ENCODE measurements at places on chromosomes 7 and 10.

GRCh38 chr7:116588225-116588624 lies 63.4 kb downstream of the CAV1 start:
- DNase-seq: no peak

GRCh38 chr7:36232971-36233550 lies 80.0 kb downstream of the EEPD1 start:
- DNase-seq: no peak

GRCh38 chr10:96130326-96130995 lies 364 bp downstream of the ZNF518A start:
- peak; percentile 26 for DNase-seq

- DNase-seq: no peak
Measured at GRCh38 chr7:4519819-4520520, 162.1 kb upstream of the FOXK1 start.

DNA sequence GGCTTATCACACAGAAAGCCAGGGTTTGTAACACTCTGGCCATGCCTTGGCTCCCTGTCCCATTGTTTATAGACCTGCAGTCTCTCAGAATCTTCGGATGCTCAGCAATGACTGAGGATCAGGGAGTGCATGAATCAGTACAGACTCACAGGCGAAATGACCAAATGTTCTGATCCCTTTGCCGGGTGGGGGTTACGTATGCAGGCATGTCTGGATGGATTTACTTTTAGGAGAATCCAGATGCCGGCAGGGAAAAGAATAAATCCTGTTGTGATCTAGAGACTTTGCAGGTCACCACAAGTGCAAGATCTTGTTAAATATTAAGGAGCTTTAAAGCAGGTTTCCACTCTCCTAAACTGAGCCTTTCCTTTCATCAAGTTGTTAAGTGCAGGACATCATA lies 149.5 kb downstream of the SFMBT2 start:
- no peak for DNase-seq

- DNase-seq: no peak
Measured at GRCh38 chr10:124671486-124672075, 72.6 kb downstream of the FAM53B start.

DNA sequence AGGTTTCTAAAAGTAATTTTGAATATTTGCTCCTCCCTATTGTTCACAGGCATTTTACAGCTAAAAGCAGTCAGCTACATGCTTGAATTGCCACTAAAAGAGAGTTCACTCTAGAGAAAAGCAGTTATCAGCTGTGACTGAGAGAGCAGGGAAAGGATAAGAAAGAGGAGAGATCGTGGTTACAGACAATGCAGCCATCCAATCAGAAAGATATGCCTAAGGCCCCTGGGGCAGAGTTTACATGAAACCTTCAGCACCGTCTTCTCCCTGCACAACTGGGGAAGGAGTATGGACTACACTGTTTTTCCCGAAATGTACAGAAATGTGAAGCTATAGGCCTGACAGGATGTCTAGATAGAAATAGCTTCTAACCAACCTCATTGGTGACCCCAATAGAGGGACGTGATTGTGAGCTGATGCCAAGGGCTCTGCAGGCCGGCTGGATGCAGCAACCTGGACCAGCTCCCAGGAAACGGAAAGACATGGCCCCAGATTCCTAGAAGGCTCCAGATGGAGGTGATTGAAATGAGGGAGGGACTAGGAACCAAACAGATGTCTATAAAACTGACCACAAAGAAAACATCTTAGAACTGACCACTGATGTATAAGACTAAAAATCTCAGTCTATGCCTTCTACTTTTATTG lies 3.2 kb upstream of the VSTM4 start:
- DNase-seq: peak; percentile 13

DNA sequence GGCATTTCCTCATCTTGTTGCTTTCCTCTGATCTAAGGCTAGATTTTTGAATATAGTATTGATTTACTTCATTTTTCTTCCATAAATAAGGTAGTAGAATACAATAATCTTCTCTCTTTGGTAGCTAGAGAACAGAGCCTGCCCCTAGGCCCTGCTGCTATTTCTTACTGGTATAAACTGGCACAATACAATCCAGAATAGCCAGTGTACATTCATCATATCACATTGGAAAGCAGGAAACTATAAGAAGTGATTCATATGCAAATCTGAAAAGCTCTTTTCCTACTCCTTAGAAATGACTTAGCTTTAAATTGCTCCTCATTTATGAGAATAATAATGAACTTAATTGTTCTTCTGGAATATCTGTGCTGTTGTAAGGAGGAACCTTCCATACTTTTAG lies 100.2 kb downstream of the KCND2 start:
- DNase-seq: no peak

DNA sequence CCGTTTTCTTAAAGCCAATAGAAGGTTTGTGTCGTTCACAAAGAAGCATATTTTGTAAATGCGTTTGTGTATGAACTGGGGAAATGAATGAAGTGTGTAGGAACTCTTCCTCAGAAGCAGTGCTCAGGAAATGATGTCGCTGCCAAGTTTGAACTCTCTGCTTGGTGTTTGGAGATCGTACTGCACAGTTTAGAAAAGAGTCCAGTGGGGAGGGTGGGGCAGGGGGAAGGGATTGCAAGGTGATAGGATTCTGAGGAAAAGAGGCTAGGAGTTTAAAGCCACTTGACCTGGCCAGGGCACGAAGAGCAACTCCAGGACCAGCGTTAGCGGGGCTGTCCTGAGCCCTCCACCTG lies 122.2 kb downstream of the CUBN start:
- DNase-seq: no peak

DNA sequence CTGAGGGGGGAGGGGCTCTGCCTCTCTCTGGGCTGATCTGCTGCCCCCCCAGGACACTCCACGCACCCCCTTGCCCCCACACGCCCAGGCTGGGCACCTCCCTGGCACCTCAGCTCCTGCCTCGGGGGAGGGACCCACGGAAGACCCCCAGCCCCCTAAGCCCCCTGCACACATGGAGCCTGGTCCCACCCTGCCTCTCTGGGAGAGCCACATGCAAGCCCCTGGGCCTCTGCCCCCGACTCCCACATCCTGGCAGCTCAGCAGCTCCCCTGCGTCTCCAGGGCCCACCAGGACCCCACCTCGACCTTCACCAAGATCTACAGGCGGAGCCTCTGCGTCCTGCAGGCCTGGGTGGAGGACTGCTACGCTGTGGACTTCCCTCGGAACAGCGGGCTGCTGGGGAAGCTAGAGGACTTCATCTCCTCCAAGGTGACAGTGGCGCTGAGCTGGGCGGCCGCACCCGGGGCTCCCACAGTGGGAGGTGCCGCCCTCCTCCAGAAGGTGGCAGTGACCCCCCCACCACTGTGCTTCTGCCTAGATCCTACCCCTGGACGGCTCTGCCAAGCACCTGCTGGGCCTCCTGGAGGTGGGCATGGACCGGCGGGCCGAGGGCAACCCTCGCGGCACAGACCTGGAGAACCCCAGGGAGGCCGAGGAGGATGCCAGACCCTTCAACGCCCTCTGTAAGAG lies 18.7 kb upstream of the UTF1 start:
- DNase-seq: no peak

DNA sequence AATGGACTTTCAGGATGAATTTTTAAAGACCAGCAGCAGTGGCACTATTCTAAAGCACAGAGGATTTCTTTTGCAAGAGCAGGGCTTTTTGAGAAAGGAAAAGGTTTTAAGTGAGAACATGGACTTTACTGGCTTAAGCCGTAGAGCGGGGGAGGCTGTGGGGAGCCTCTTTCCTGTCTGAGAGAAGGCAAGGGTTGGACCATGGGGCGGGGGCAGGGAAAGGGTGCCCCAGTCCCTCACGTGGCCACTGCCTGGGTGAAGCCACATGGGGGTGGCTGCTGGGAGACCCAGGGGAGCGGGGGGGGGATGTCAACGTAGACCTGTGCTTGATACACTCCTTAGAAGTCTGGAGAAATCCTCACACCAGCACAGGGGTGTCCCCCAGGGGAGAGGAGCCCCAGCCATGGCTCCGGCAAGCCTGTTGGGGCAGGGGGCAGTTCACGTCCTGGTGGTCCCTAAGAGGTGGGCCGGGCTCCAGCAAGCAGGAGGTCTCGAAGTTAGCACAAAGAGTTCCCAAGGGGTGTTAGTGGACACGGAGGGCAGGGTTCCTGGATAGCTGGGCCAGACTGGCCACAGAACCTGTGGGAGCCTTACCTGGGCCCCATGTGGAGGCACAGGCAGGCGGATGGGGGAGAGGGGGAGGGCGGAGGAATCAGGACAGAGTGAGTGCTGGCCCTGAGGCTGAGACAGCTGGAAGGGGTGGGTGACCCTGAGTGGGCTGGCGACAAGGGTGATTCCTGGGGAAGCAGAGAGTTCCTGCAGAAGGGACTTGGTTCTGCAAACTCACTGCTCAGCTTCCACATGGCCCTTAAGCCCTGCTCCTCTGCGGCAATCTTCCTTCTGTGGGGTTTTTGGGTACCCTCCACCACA lies 36.9 kb upstream of the ELFN1 start:
- no peak for DNase-seq

GRCh38 chr10:58754469-58755339 lies 242.0 kb downstream of the BICC1 start:
- no peak for DNase-seq

GRCh38 chr7:91416155-91416865 lies 152.1 kb downstream of the FZD1 start:
- DNase-seq: no peak

- no peak for DNase-seq
Measured at GRCh38 chr7:151128716-151129115, 38.8 kb downstream of the GBX1 start.

DNA sequence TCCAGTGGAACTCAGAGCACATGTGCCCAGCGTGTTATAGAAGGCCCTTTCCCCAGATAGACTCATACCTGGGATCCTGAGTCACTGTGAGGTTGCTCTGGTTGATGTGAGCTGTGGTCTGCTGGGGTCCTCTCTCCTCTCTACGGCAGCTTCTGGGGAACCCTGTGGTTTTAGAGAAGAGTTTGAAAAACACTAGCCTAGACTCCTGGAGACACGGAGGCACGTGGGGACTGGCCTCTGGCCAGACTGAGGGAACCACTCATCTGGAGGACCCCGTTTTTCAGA lies 10.3 kb downstream of the ZNF775 start:
- DNase-seq: no peak

- DNase-seq: no peak
Measured at GRCh38 chr10:121735263-121735662, 137.0 kb upstream of the FGFR2 start.

GRCh38 chr10:104339469-104340110 lies 1.3 kb upstream of the ITPRIP start:
- DNase-seq: no peak

- no peak for DNase-seq
Measured at GRCh38 chr7:42476255-42476654, 239.2 kb upstream of the GLI3 start.

DNA sequence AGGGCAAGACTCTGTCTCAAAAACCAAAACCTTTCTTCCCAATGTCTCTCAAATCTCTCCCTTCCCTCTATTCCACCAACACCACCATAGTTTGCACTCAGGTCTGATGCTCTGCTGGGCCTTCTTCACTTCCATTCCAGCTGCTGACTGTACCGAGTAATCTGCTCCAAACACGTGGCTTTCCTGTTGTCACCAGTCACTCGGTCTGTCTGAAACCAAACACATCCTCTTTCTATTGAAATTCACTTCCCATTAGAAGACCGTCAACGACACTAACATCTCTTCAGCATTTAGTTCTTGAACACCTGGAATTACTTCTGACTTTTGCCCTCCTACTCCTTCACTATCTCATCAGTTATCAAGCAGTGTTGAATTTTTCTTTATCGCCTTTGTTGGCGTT lies 4.7 kb upstream of the NRF1 start:
- no peak for DNase-seq

DNA sequence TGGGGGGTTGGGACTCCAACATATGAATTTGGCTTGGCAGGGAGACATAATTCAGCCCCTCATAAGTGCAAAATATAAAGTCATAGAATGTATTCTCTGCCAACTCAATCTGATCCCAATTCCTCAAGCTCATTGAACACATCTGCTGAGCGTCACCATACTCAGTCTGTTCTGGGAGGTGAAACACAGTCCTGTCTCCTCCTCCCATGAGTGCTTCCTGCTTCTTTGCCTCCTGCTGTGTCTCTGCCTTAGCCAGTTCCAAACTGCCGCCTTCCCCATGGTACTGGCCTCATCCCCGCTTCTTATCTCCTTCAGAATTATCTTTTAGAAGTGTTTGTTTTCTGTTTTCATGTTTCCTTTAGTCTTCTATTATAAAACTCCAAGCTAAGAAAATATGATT lies 365.5 kb downstream of the TNS3 start:
- no peak for DNase-seq

- no peak for DNase-seq
Measured at GRCh38 chr10:4557469-4557868, 268.5 kb upstream of the AKR1E2 start.

- peak; percentile 46 for DNase-seq
Measured at GRCh38 chr7:88111140-88111743, 108.6 kb downstream of the SRI start.

GRCh38 chr7:47948141-47948790 lies at the start of gene PKD1L1:
PKD1L1 (minus strand) TSS chr7:47948466; CDS start chr7:47948440, 26 bp downstream.
- DNase-seq: no peak

- no peak for DNase-seq
Measured at GRCh38 chr7:44065431-44066110, at the start of gene PGAM2. PGAM2 (minus strand) TSS chr7:44065567; CDS start chr7:44065529, 38 bp downstream.

DNA sequence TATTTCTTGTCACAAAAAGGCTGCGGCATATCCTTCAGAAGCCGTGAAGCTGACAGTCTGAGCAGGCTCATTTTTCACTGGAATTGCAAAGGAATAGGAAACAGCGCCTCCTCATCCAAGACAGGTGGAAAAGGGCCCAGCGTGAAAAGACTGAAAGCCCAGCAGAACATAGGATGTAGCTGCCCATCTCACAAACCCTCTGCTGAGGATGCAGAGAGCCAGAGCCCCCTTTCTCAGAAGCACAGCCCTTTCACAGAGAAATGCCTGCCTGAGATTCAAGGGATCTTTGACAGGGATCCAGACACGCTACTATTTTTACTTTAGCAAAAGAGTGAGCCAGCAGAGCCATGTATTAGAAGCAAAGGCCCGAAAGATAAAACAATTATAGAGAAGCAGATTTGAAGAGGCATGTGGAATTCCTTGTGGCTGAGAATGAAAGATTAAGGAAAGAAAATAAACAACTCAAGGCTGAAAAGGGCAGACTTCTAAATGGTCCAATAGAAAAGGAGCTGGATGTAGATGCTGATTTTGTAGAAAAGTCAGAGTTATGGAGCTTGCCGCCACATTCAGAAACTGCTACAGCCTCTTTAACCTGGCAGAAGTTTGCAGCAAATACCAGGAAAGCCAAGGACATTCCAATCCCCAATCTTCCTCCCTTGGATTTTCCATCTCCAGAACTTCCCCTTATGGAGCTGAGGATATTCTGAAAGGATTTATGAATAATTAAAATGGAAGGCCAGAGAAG lies 36.9 kb downstream of the GDI2 start:
- no peak for DNase-seq

- no peak for DNase-seq
Measured at GRCh38 chr10:80491251-80492102, 37.4 kb downstream of the TSPAN14 start.

DNA sequence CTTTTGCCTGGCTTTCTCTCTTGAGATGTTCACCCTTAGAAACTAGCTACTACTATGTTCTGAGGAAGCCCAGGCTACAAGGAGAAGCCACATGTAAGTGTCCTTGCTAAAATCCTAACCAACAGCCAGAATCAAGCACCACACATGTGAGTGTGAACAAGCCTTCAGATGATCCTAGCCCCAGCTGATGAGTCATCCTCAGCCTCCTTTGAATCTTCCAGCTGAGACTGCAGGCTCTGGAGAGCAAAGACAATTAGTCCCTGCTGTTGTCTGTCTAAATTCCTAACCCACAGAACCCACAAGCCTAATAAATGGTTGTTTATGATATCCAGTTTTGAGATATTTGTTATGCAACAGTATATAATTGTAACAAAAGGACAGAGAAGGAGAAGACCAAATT lies 92.8 kb upstream of the TAC1 start:
- no peak for DNase-seq
